ENCODE measurements at places on chromosomes 1 and 21.

GRCh38 chr1:232134365-232134764 is 495.6 kb downstream of the SIPA1L2 start:
- H3K4me3 ChIP-seq = no peak overlapping the region
- H3K4me1 ChIP-seq = no peaks in the 10 kb centered on the region
- DNase-seq = no peak
- no peaks in the 10 kb centered on the region for H3K36me3 ChIP-seq
- H3K27ac ChIP-seq = no peak overlapping the region
- no peaks in the 10 kb centered on the region for H3K27me3 ChIP-seq

GRCh38 chr1:218348628-218349071 is 3.5 kb downstream of the TGFB2 start:
- H3K27ac ChIP-seq = peak overlapping the region; percentile 78
- DNase-seq = no peak
- H3K4me1 ChIP-seq = peaks cover 48% of the 10 kb centered on the region
- H3K27me3 ChIP-seq = no peaks in the 10 kb centered on the region
- H3K4me3 ChIP-seq = peak overlapping the region; percentile 77
- no peaks in the 10 kb centered on the region for H3K36me3 ChIP-seq

- no peaks in the 10 kb centered on the region for H3K27me3 ChIP-seq
- peaks cover 16% of the 10 kb centered on the region for H3K36me3 ChIP-seq
- H3K27ac ChIP-seq = no peak overlapping the region
Measured at GRCh38 chr1:30878559-30878958, 30.0 kb downstream of the SDC3 start.

- no peak overlapping the region for H3K4me3 ChIP-seq
- no peaks in the 10 kb centered on the region for H3K36me3 ChIP-seq
- no peaks in the 10 kb centered on the region for H3K27me3 ChIP-seq
- no peak overlapping the region for H3K27ac ChIP-seq
- peaks cover 15% of the 10 kb centered on the region for H3K4me1 ChIP-seq
Measured at GRCh38 chr1:186849826-186850225, 21.1 kb downstream of the PLA2G4A start.

GRCh38 chr1:34266127-34266951 is 89.6 kb downstream of the C1orf94 start:
- DNase-seq = no peak
- H3K36me3 ChIP-seq = no peaks in the 10 kb centered on the region
- H3K4me3 ChIP-seq = no peak overlapping the region

DNA sequence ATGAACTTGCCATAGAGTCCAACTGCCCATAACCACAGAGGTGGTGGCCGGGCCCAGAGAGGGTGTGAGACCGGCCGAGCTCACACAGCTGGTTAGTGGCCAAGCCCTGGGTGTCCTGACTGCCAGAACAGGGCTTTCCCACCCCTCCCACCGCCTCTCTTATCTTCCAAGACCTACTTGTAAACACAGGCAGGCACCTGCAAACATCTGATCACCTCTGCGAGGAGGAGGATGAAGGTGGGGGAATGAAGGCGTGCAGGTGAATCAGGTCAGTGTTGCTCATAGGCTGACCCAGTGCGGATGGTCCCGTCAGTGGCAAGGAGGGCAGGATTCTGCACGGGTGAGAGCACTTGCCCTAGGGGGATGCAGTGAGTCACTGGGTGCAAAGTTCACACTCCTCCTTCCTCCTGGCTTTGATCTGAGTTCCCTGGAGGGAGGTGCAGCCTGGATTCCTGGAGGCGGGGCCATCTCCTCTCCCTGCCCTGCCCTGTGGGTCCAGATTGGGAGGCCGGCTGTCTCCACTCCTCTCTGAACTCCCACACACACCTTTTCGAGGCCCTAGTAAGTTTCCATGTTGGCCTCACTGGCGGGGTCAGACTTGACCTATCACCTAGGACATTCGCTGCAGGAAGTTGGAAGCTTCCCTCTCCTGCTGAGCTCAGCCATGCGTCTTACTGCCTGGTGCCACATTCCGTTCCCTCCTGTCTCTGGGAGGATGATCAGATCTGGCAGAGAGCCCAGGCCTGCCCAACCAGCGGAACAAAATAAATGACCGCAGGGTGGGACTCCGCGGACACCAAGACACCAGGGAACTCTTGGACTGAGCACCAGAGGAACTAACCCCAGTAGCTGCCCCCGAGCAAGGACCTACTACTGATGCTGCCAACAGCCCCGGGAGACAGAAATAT is 7.3 kb downstream of the UQCRHL start:
- H3K36me3 ChIP-seq = no peaks in the 10 kb centered on the region
- peak overlapping the region; percentile 84 for H3K27ac ChIP-seq
- H3K4me3 ChIP-seq = no peak overlapping the region

- H3K27me3 ChIP-seq = no peaks in the 10 kb centered on the region
- H3K27ac ChIP-seq = peak overlapping the region; percentile 7
- H3K4me3 ChIP-seq = no peak overlapping the region
- peak; percentile 91 for DNase-seq
- peaks cover 19% of the 10 kb centered on the region for H3K4me1 ChIP-seq
- H3K36me3 ChIP-seq = no peaks in the 10 kb centered on the region
Measured at GRCh38 chr1:12539705-12540579, 78.1 kb downstream of the DHRS3 start.
